ENCODE measurements at places on chromosomes 11 and 22. TPM values are rescaled to one million over a fixed set of nuclear protein-coding genes. Genes with fewer than 3 reads are reported as not detected.
A peak's percentile ranks its signal among the peaks of the same experiment; 100 is the strongest.

Gene SDF2L1
- total RNA-seq = 37.4 TPM

DNA sequence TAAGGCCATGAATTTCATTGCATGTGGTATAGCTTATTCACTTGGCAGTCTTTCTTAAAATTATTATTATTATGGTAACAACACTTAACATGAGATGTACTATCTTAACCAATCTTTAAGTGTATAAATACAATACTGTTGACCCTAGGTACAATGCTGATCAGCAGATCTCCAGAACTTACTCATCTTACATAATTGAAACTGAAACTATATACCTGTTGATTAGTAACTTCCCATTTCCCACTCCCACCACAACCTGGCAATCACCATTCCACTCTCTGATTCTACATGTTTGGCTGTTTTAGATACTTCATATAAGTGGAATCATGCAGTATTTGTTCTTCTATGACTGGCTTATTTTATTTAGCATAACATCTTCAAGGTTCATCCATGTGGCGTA is 150.2 kb upstream of the POU2AF2 start:
- H3K27me3 ChIP-seq = no peaks in the 10 kb centered on the region
- H3K4me3 ChIP-seq = no peak overlapping the region
- DNase-seq = no peak
- H3K27ac ChIP-seq = no peak overlapping the region
- no peaks in the 10 kb centered on the region for H3K36me3 ChIP-seq

DNA sequence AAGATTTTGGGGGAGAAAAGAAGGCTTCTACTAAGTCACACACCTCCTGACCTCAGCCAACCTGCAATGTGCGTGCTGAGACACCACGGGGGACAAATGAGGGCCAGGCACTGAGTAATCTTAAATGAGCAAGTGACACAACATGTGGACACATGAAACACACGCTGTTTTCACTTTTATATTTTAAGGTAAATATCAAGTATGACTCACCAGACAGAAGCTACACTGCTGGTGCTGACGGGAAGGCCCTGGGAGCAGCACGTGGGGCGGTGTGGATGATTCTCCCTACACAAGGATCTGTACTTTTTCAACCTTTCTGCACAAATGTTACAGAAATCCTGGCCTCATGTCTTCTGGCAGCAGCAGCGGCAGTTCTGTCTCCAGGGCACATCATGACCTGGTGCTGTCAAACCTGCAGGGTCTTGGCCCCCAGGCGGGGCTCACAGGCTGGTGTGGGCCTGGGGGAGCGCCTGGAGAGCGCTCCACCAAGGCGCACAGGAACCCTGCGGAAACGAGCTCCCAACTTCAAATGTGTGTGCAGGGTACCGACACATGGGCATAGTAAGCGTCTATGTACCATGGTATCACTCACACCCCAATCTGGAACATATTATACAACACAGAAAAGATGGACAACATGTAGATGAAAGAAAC is 61.7 kb downstream of the DGCR2 start:
- H3K27ac ChIP-seq = no peak overlapping the region
- no peak for DNase-seq
- no peaks in the 10 kb centered on the region for H3K4me1 ChIP-seq
- no peaks in the 10 kb centered on the region for H3K27me3 ChIP-seq

GRCh38 chr22:22835771-22836291 is 51.8 kb upstream of the IGLL5 start:
- H3K4me3 ChIP-seq = no peak overlapping the region
- no peaks in the 10 kb centered on the region for H3K4me1 ChIP-seq
- no peaks in the 10 kb centered on the region for H3K36me3 ChIP-seq
- no peaks in the 10 kb centered on the region for H3K27me3 ChIP-seq
- no peak overlapping the region for H3K27ac ChIP-seq

DNA sequence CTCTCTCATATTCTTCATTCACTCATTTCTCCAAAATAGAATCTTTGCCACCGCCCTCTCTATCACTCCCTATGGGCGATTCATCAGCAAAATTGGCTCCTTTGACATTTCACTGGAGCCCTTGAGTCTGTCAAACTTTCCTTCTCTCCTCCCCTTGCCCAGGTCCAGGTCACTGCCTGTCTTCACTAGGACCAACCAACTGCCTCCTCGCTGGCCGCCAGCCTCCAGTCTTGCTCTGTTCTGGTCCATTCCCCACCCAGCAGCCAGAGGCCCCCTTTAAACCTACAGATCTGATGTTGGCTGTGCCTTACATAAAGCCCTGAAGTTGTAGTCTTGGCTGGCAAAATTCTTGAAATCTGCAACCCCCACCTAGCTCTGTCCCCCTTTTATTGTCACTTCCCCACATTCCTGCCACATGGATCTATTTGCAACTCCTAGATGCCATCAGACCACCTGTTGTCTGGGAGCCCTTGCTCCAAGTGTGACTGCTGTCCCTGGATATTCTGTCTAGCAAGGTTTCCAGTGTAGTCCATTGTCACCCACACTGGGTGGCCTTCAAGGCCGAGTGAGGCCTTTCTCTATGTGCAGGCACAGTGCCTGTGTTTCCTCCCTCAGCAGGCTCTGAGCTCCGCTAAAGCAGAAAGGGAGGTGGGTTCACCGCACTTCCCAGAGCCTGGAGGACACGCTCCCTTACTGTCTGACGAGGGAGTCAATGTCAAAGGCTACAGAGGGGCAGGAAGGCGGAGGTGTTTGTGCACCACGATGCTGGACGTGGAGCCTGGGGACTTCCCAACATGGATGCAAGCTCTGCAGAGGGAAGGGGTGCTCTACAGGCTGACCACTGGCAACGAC is 25.5 kb downstream of the MYEOV start:
- no peaks in the 10 kb centered on the region for H3K27me3 ChIP-seq
- no peak overlapping the region for H3K4me3 ChIP-seq
- DNase-seq = no peak
- H3K4me1 ChIP-seq = peaks cover 20% of the 10 kb centered on the region
- no peaks in the 10 kb centered on the region for H3K36me3 ChIP-seq
- H3K27ac ChIP-seq = peak overlapping the region; percentile 3

DNA sequence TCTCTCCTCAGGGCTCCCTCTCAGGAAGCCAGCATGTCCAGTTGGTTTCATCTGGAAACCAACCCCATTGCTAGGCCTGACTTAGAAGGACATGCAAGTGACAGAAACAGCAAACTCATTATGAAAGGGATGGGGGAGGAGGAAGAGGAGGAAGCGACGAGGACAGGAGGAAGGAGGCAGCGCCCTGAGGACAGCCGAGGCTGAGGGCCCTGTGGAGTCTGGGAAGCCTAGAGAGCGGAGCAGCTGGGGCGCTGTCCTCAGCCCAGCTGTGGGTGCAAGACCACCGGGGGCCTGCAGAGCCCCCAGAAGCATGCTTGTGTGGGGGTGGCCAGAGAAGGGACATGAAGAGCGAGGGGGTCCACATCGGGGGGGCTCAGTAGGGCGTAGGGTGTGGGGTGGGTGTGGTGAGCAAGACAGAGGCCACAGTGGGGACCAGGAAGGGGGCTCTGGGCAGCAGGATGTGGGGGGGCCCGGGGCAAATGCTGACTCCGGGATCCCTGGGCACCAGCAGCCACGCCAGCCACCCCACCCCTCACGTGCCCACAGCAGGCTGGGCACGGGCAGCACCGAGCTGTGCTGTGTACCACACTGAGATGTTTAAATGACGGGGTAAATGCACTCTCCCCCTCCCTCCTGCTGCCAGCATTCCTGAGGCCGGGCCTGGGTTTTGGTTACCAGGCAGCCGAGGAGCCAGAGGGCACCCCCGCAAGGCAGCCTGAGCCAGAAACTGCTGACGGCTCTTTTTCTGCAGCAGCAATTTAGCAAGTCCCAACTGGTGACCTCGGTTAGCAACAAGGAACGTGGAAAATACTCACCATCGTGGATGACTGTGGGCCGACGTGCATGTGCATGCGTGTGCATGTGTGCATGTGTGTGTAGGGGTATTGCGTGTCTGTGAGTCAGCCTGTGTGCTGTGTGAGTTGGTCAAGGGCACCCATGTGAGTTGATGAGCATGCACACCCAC is 82.7 kb upstream of the LINC01488 start:
- no peaks in the 10 kb centered on the region for H3K4me1 ChIP-seq
- no peaks in the 10 kb centered on the region for H3K27me3 ChIP-seq
- no peak overlapping the region for H3K4me3 ChIP-seq

- no peak overlapping the region for H3K27ac ChIP-seq
- H3K4me3 ChIP-seq = no peak overlapping the region
- H3K36me3 ChIP-seq = no peaks in the 10 kb centered on the region
- DNase-seq = peak; percentile 70
Measured at GRCh38 chr11:115941481-115941993, 437.3 kb upstream of the CADM1 start.

DNA sequence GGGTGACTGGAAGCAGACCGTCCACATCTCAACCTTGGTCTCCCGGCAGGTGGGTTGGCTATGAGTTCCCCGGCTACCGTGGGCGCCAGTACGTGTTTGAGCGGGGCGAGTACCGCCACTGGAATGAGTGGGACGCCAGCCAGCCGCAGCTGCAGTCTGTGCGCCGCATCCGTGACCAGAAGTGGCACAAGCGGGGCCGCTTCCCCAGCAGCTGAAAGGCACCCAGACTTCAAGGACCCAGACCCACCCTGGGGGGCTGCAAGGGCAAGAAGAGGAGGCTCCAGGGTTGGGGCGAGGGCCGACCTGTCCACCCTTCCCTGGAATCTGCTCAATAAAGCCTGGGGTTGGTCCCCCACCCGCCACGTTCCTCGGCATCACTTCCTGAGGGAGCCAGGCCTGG is 7.3 kb downstream of the CRYBB3 start:
- H3K4me1 ChIP-seq = no peaks in the 10 kb centered on the region
- DNase-seq = no peak
- H3K27me3 ChIP-seq = no peaks in the 10 kb centered on the region
- no peak overlapping the region for H3K4me3 ChIP-seq
- no peaks in the 10 kb centered on the region for H3K36me3 ChIP-seq

- no peaks in the 10 kb centered on the region for H3K4me1 ChIP-seq
- DNase-seq = no peak
- no peaks in the 10 kb centered on the region for H3K36me3 ChIP-seq
- no peak overlapping the region for H3K27ac ChIP-seq
- no peaks in the 10 kb centered on the region for H3K27me3 ChIP-seq
Measured at GRCh38 chr11:35650006-35650405, 12.6 kb upstream of the TRIM44 start.

DNA sequence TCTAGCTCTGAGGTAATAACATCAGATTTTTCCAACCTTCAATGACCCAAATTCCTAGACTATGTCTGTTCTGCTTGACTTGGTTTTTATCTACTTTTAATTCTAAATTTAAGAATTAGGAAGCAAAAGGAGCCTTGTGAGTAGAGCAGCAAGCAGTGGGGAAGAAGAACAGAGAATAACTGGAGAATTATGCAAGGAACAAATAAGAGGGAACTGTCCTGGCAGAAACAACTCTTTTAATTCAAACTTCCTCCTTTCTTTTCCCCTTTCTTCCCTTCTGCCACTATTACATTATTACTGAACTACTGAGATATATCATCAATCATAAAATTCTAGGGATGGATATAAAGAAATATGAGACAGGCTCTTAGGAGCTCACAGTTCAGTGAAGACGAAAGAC is 276.1 kb downstream of the SBF2 start:
- H3K27ac ChIP-seq = no peak overlapping the region
- H3K27me3 ChIP-seq = no peaks in the 10 kb centered on the region
- H3K36me3 ChIP-seq = no peaks in the 10 kb centered on the region
- no peak for DNase-seq

Gene RPS19BP1
- 218 TPM for total RNA-seq

DNA sequence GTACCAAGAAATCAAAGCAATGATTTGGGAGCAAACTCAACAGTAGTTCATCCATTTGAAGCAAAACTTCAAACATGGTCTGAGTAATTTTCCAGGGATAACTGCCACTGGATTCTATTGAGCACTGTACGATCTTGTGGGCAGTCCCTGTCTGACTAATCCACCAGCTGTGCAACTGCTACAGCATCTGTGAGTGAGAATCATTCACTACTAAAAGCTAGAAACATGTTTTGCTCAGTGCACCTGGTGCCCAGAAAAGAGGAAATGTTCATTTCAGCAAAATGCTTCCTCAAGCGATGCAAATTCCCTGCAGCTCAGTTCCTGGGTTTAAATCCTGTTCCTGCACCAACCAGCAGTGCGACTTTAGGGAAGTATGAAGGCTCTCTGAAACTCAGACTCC is 1077.9 kb downstream of the DLG2 start:
- H3K4me3 ChIP-seq = no peak overlapping the region
- DNase-seq = no peak
- H3K27ac ChIP-seq = no peak overlapping the region
- H3K4me1 ChIP-seq = no peaks in the 10 kb centered on the region

DNA sequence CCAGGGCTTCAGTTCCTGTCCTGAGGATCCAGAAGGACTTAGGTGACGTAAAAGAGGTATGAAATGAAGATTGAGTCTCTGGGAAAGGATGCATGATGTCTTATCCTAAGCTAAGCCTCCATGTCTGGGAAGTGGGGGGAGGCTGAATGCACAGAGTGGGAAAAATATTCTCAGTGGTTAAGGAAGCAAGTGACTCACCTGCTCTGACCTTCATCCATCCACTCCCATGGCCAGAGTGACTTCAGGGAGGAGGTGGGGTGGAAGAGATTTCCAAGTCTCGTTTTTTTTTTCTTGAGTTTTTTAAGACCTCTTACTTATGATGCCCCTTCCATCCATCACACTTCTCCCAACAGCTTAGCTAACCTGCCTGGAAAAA is 32.5 kb upstream of the POLD3 start:
- no peak for DNase-seq
- H3K36me3 ChIP-seq = no peaks in the 10 kb centered on the region
- H3K4me3 ChIP-seq = no peak overlapping the region

DNA sequence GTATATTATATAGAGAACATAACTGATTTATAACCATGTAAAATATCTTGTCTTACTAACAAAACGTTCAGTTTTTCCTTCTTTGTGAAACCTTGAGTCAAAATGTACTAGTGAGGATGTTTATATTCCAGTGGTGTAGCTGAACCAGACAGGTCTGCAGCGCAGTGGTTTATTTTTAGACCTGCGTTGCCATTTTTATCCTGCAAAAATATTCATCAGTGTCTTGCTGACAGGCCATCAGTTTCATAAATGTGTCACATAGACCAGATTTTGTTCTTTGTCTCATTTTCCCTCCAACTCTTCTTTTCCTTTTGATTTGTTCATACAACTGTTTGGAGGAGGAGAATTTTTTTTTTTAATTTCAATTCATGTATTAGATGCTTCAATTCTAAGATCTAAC is 43.1 kb downstream of the HSD17B12 start:
- H3K27me3 ChIP-seq = no peaks in the 10 kb centered on the region
- peaks cover 6% of the 10 kb centered on the region for H3K4me1 ChIP-seq
- no peaks in the 10 kb centered on the region for H3K36me3 ChIP-seq

Data from ascending aorta (tissue), 2 donors.